ENCODE measurements at places on chromosomes 7 and 10. TPM values are rescaled to one million over a fixed set of nuclear protein-coding genes. Genes with fewer than 3 reads are reported as not detected.

DNA sequence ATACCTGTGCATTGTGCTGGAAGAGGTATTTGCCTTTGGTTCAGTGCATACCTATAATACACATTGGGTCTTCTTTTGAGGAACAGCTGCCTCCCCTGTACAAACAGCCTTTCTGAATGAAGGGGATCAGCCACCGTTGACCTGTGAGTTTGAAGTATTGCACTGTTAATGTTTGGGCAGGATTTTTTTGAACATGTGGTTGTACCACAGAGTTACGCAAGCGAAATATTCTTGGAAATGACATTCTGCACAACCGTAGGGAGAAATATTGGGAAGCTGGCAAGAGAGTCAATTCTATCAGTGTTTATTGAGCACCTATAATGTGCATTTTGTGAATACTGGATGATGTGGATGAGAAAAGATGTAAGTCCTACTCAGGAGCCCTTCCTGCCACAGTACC lies 270.6 kb downstream of the AUTS2 start:
- no peaks in the 10 kb centered on the region for H3K36me3 ChIP-seq
- H3K4me1 ChIP-seq: no peaks in the 10 kb centered on the region
- no peak overlapping the region for H3K4me3 ChIP-seq

GRCh38 chr7:157008206-157009169 lies 2.0 kb downstream of the MNX1 start:
- no peak overlapping the region for H3K27ac ChIP-seq
- peaks cover 27% of the 10 kb centered on the region for H3K27me3 ChIP-seq
- H3K4me3 ChIP-seq: no peak overlapping the region
- H3K36me3 ChIP-seq: no peaks in the 10 kb centered on the region
- H3K4me1 ChIP-seq: peaks cover 13% of the 10 kb centered on the region

- no peaks in the 10 kb centered on the region for H3K4me1 ChIP-seq
- H3K27me3 ChIP-seq: no peaks in the 10 kb centered on the region
- H3K36me3 ChIP-seq: no peaks in the 10 kb centered on the region
- no peak within 1 kb of the TSS for H3K27ac ChIP-seq
These were observed at the start of gene CPA1 for GRCh38 chr7:130379921-130380860. CPA1 (plus strand) TSS chr7:130380494; CDS start chr7:130380521, 27 bp downstream.

GRCh38 chr7:19102884-19103283 lies 14.6 kb downstream of the TWIST1 start:
- no peaks in the 10 kb centered on the region for H3K27me3 ChIP-seq
- no peak overlapping the region for H3K4me3 ChIP-seq
- no peaks in the 10 kb centered on the region for H3K36me3 ChIP-seq
- peaks cover 8% of the 10 kb centered on the region for H3K4me1 ChIP-seq

GRCh38 chr10:92692697-92693533 lies 3.2 kb downstream of the HHEX start:
- peaks cover 10% of the 10 kb centered on the region for H3K4me1 ChIP-seq
- no peak overlapping the region for H3K27ac ChIP-seq
- H3K27me3 ChIP-seq: no peaks in the 10 kb centered on the region
- no peaks in the 10 kb centered on the region for H3K36me3 ChIP-seq

DNA sequence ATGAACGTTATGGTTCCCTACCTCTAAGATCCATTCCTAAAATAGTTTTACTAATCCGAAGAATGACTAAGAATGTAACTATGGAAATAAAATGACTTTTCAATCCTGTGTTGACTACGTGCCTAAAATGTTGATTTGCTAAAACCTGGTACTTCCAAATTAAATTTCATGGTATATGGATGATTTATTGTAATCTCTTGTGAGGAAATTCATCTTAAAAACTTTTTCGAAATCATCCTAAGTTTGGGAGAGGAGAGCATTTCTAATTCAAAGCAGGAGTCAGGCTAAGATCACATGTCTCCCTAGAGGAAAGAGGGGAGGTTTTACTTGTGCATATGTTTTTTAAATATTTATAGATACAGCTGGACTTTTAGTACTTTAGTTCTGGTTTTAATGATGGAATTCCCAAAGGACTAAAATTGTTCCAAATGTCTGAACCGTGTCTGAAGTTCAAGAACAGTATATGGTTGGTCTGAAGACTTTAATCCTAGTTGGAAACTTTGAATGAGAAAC lies 483.9 kb downstream of the AUTS2 start:
- H3K4me3 ChIP-seq: no peak overlapping the region
- no peaks in the 10 kb centered on the region for H3K36me3 ChIP-seq
- DNase-seq: no peak
- H3K4me1 ChIP-seq: no peaks in the 10 kb centered on the region
- H3K27me3 ChIP-seq: no peaks in the 10 kb centered on the region

The PCLO gene
- 7.5 TPM for total RNA-seq

The EVX1 gene
- 0.35 TPM for total RNA-seq

DNA sequence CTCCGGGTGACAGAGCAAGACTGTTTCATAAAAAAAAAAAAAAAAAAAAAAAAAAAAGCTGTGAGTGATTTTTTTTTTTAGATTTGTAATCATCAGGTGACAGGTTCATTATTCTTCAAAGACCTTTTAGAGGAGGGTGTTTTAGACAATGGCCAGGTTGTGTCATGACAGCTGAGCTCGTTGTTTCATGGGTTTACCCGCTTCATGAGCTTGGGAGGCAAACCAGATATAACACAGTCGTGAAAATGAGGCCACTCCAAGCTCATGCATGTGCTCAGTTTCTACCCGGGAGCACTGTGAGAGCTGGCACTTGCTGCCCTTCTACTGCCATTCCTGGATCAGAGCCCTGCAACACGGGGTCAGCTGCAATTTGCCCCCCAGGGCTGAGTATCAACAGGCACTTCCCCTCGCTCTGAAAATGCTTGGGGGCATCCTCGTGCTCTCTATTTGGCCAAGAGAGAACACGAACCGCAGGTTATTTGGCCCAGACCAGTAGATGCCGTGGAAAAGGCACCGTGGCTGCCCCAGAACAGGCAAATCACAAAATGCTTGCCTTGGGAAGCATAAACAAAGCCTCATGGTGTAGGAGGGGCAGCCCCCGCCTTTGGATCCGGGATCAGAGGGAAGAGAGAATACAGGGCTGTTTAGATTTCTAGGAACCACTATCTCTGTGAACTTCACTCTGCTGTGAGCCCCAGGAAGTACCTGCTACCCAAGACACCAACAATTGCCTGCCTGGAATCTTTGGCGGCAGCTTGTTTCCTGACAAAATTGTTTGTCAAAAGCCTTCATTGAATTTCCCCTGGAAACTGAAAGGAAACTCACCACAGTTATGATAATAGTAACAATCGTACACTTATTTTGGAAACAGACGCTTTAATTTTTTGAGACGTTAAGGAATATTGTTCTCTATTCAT lies 371.0 kb downstream of the FRMD4A start:
- DNase-seq: no peak
- H3K27ac ChIP-seq: no peak overlapping the region
- H3K27me3 ChIP-seq: no peaks in the 10 kb centered on the region
- no peaks in the 10 kb centered on the region for H3K4me1 ChIP-seq

Measured in PC-3 (cell line).